ENCODE measurements at places on chromosomes 13 and 19.

DNA sequence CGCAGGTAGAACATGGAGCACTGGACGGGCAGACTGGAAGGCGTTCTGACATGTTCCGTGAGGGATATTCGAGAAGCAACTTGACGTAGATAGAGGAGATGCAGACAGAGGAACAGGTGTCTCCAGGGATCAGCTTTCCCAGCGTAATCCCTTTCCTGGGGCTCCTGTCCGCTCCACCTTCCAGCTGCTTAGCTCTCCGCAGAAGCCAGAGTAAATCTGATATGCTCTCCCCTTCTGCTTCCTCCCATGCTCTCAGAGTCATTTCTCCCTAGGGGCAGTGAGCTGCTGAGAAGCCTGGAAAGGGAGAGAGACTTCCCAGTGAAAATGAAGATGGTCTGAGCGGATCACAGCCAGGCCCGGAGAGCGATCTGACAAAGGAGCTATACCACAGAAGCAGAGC lies 23.0 kb upstream of the OLFM4 start:
- DNase-seq, result no peak

DNA sequence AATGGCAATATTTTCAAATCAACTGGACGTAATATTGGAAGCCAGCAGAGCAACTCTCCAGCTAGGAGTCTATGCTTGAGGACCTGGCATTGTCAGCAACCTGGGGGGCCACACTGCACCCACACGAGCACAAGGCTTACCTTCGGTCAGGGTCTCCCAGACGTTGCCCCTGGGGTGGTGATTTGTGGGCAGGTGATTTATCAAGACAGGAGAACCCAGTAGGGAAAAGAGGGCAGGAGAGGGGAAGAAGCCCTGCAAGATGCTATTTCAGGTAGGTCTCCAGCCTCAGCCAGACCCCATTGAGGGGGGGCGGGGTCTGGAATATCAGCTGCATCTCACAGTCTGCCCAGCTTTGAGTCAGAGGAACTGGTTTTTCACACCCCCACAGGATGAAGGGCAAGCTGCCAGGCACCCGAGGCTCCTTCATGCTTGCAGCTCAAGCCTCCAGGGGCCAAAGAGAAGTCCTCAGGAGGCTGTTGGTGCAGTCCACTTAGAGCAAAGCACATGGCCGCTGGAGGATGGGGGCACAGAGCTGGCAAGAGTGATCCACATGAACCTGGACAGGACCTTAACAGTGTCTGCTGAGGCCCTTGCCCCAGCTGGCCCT lies 80.9 kb upstream of the UQCRFS1 start:
- DNase-seq, result no peak

DNA sequence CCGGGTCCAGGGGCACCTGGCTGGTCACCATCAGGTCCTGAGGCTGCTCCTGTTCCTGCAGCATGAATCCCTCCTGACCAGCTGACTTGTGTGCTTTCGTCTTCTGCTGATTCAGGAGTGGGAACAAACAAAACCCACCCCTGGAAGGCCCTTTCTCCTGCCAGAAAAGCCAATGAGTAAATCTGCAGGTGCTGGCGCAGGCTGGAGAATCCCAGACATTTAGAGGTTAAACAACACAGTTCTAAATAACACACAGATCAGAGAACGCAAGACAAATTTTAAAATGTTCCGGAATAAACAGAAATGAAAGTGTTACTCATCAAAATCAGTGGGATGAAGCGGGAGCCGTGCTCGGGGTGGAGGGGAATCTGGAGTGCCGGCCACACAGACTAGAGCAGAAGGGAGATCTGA lies 60.6 kb upstream of the C13orf46 start:
- DNase-seq, result no peak

DNA sequence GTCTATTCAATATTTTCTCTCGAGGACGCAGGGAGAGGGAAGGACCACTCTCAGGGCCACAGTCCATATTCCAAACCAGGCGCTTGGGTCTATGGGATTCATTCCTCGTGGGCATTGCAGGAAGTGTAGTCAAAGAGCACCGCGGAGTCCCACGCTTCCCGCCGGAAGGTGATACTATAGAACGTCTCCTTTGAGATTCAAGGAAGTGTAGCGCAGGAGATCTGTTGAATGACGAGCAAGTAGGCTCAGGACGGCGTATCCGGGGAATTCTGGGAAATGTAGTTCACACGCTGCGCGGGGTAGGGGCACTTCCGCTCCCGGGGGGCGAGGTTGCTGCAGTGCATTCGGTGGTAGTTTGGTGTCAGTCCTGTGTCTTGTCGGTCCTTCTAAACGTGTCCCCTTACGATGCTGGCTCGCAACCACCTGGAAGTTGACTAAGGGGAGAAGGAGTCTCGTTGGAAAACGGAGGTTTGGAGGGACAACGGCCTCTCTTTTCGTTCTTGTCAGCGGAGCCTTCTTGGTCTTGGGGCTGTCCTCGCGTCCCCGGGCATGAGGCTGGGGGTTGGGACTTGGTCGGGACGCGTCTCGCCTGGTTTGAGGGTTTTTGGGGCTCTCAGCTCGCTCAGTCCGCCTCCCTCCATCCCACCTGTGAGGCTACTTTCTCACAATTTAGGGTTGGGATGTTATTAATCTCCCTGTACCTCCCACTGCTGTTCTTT lies at the start of gene ZNF284:
ZNF284 (plus strand) TSS at position 336 of the 719 bp plus-strand sequence. CDS start 4,231 bp downstream, outside the sequence.
- DNase-seq, result peak; percentile 39

- no peak for DNase-seq
These were observed 7.8 kb downstream of the SHANK1 start for GRCh38 chr19:50711805-50712204.

DNA sequence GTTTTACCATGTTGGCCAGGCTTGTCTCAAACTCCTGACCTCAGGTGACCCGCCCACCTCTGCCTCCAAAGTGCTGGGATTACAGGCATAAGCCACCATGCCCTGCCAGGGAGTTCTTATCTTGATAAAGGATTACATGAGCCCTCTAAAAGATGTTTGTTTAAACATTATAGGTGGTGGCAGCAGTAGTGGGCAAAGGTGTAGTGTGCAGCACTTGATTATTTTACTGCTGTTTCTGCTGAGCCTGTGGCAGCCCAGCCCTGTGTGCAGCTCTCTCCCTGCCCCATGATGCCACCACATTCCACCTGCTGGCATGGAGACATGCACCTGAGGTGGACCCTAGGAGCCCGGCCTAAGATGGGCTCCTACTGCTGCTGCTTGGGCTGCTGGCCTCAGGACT lies 54.0 kb downstream of the ZNF429 start:
- DNase-seq, result no peak

- no peak for DNase-seq
These were observed 131.5 kb downstream of the CRYL1 start for GRCh38 chr13:20394169-20394501.

DNA sequence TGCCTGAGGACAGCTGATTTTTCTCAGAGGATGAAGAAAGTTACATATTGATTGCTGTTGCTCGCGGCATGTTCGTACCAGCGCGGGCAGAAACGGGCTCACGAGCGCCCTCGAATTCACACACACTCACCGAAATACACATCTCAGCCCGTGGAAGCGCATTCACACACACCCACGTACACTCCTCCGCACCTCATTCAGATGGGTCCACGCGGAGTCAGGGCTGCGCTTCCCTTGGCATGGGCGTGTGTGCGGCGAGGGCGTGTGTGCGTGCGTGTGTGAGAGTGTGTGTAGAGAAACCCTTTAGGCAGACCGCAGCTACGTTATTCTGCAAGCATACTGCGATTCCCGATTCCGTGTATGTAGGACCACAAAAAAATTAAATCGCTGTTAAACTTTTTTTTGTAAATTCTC lies 2.1 kb upstream of the PCDH17 start:
- no peak for DNase-seq

GRCh38 chr19:40622773-40623075 lies 21.6 kb downstream of the LTBP4 start:
- no peak for DNase-seq

GRCh38 chr19:35641515-35642151 lies at the start of gene ETV2:
ETV2 (plus strand) TSS chr19:35641745; CDS start chr19:35642461, 716 bp downstream.
- DNase-seq, result no peak

- no peak for DNase-seq
These were observed 52.2 kb downstream of the WDFY2 start for GRCh38 chr13:51636349-51636890.

GRCh38 chr19:8663920-8664670 lies 33.7 kb downstream of the NFILZ start:
- DNase-seq, result no peak

- no peak for DNase-seq
These were observed 62.8 kb upstream of the CEACAM8 start for GRCh38 chr19:42657556-42657955.

- no peak for DNase-seq
These were observed 178.9 kb downstream of the ITGBL1 start for GRCh38 chr13:101631395-101631794.

GRCh38 chr13:60662595-60662994 lies 265.6 kb downstream of the TDRD3 start:
- no peak for DNase-seq

DNA sequence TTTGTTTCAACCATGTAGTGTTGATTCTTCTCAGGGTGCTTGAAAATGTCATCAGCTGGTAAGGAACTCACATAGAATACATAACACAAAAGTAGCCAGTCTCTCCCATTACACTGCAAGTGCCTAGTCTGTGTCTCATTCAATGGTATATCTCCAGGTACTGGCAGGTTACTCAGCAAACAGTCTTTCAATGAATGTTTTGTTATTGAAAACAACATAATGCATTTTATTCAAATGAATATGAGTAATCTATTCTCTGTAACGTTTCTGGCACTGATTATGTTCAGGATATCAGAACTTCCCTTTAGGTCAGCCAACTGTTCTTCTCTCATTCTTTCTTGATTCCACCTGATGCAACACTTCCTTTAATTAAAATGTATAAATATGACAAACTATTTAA lies 68.0 kb upstream of the SLITRK1 start:
- no peak for DNase-seq

- no peak for DNase-seq
These were observed 5.3 kb downstream of the USHBP1 start for GRCh38 chr19:17259118-17259780.

GRCh38 chr19:14168259-14168972 lies 32.0 kb upstream of the ASF1B start:
- DNase-seq, result no peak

DNA sequence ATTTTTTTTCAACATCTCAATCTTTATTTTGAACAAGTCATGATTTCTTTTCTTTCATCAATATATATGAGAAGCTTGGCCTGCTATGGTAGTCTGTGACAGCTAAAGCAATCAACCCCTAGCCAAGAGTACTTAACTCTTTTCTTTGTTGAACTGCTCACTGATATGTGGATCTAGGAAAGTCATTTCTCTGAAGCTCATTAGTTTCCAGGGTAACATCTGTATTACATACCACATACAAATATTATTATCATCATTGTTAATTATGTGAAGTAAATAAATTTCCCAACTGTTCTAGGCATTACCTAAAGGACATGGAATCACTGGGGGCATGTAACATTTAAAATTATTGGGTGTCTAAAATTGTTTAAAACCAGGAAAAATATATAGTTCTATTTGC lies 267.3 kb downstream of the DCT start:
- DNase-seq, result no peak

GRCh38 chr13:105336706-105337576 lies 1198.5 kb downstream of the EFNB2 start:
- no peak for DNase-seq

GRCh38 chr13:21670006-21670882 lies 629 bp upstream of the FGF9 start:
- no peak for DNase-seq

- DNase-seq, result no peak
These were observed 1.4 kb downstream of the EPN1 start for GRCh38 chr19:55676383-55676782.

DNA sequence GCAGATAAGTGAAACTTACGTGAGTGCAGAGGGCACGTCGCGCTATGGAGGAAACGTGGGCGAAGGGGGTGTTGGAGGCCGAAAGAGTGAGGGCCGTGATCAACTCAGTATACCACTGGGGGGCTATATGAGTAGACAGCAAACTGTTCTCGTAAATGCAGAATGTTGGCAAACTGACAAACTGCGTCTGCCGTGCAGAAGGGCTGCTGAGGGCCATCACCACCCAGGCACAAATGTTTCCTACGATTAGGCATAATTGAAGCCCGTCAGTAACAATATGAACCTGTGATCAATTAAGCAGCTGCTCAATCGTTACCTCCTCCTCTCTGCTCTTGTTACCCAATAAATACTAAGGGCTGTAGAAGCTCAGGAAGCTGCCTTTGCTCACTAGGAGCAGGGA lies 17.3 kb upstream of the MADCAM1 start:
- no peak for DNase-seq

GRCh38 chr19:34960940-34961679 lies 2.9 kb downstream of the ZNF792 start:
- no peak for DNase-seq

DNA sequence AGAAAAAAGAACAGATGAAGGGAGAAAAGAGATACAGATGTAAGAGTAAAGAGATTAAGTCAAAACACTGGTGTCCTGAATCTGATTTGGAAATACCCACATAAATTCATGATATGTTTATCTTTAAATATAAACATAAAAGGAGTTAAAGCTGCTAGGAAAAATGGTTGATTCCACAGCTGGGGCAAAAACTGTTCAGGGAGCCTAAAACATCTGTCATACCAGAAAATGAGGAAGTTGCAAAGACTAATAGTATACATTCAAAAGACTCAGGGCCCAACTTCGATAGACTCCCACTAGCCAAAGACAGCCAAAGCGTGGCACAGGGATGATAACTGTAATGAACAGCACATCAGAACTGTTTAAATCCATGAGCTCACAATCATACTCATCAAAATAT lies 62.0 kb downstream of the ABCC4 start:
- no peak for DNase-seq

- DNase-seq, result no peak
These were observed 12.1 kb downstream of the IQCN start for GRCh38 chr19:18262144-18262543.

DNA sequence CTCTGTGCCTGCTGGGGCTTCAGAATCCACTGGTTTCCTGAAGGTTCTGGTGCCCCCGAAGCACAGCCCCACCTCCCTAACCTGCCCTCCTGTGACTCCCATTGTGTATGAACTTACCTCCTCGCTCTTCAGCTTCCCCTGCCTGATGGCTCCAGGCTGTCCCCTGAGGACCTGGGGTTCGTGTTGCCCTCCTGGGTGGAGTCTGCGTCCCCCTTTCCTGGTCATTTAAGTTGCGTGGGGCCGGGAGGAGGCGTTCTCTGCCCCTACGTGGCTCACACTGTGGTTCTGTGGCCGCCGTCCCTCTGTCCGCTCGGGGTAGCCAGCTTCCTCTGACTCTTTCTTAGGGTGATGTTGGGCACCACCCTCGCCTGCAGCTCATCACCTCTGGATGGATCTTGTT lies 13.9 kb downstream of the TFDP1 start:
- no peak for DNase-seq

DNA sequence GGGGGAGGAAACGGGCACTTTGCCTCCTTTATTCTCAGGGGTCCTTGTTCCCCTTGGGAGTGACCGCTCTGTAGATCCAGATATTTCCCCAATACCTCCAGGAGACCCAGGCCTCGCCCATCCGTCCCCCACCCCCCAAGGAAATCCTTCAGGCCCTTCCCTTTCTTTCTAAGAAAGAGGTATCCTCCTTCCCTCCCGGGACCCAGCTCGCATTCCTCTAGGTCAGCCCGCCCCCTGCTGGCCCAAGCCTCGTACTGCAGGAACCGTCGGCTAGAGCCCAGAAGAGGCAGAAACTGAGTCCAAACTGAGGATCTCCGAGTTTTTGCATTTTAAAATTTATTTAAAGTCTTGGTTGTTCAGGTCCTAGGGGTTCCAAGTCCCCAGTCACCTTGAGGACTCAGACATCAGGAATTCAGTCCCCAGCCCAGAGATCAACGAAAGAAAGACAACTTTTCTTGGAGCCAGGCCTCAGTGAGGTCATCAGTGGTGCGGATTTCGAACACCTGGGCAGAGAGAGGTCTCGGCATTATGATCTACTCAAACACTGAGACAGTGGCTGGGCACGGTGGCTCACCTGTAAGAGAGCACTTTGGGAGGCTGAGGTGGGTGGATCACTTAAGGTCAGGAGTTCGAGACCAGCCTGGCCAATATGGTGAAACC lies 7.5 kb upstream of the LRFN1 start:
- no peak for DNase-seq
